ENCODE measurements at places on chromosomes 13 and 19. TPM values are rescaled to one million over a fixed set of nuclear protein-coding genes. Genes with fewer than 3 reads are reported as not detected.
A peak's percentile ranks its signal among the peaks of the same experiment; 100 is the strongest.

Gene SERP2
- total RNA-seq = 3.6 TPM

Gene SERPINE3
- not detected for total RNA-seq

Gene ZNF578
- 1.9 TPM for total RNA-seq

- no peak overlapping the region for H3K4me3 ChIP-seq
- H3K36me3 ChIP-seq = no peaks in the 10 kb centered on the region
- DNase-seq = no peak
- no peaks in the 10 kb centered on the region for H3K4me1 ChIP-seq
- H3K27ac ChIP-seq = no peak overlapping the region
Observed at GRCh38 chr13:103948426-103948825, 882.2 kb upstream of the SLC10A2 start.

GRCh38 chr13:89584058-89584620, 1763.3 kb upstream of the MIR17HG start:
- no peak overlapping the region for H3K4me3 ChIP-seq
- H3K36me3 ChIP-seq = no peaks in the 10 kb centered on the region
- no peaks in the 10 kb centered on the region for H3K27me3 ChIP-seq
- no peak for DNase-seq
- H3K27ac ChIP-seq = no peak overlapping the region
- no peaks in the 10 kb centered on the region for H3K4me1 ChIP-seq

Gene SMIM44
- not detected for total RNA-seq

Gene B3GNT3
- not detected for total RNA-seq

Gene OR7D2
- total RNA-seq = 0.14 TPM

- no peaks in the 10 kb centered on the region for H3K36me3 ChIP-seq
- DNase-seq = no peak
- H3K27ac ChIP-seq = no peak overlapping the region
- H3K4me3 ChIP-seq = no peak overlapping the region
Observed at GRCh38 chr13:101763191-101763590, 310.7 kb downstream of the ITGBL1 start.

- peaks cover 4% of the 10 kb centered on the region for H3K4me1 ChIP-seq
- no peak overlapping the region for H3K4me3 ChIP-seq
- H3K27ac ChIP-seq = no peak overlapping the region
- H3K36me3 ChIP-seq = peaks cover 35% of the 10 kb centered on the region
Observed at GRCh38 chr19:6983448-6983847, 37.8 kb downstream of the MBD3L2B start.

DNA sequence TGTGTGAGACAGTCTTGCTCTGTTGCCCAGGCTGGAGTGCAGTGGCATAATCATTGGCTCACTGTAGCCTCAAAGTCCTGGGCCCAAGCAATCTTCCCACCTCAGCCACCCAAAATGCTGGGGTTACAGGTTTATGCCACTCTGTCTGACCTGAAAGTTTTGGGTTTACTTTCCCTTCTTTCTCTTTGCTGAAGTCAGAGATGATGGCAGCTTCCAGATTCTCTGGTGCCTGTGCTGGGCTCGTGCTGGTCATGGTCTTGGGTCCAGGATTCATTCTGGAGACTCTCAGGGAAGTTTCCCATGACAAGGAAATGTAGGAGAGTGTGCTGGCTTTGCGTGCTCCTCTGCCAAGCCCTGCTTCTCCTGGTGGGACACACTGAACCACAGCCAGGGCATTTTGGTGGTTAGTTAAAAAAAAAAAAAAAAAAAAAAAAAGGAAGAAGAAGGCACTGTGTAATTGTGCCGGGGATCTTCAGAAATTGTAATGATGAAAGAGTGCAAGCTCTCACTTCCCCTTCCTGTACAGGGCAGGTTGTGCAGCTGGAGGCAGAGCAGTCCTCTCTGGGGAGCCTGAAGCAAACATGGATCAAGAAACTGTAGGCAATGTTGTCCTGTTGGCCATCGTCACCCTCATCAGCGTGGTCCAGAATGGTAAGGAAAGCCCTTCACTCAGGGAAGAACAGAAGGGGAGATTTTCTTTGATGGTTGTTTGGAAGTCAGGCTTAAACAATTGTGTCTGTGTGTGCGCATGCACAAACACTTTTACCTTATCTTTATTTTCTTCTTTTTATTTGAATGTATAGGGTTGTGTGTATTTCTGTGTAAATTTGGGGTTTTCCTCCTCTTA, at the start of gene ALOX5AP:
Gene ALOX5AP, plus strand, starts transcription at position 519 of the 847 bp plus-strand sequence. Its CDS starts 63 bp downstream, at position 582.
- peaks cover 3% of the 10 kb centered on the region for H3K36me3 ChIP-seq
- H3K4me1 ChIP-seq = peaks cover 60% of the 10 kb centered on the region
- H3K27me3 ChIP-seq = peaks cover 16% of the 10 kb centered on the region
- peak within 1 kb of the TSS; percentile 86 for H3K27ac ChIP-seq
- DNase-seq = no peak

GRCh38 chr19:33379151-33379829, 5.8 kb downstream of the CEBPG start:
- H3K4me1 ChIP-seq = peaks cover 53% of the 10 kb centered on the region
- no peak for DNase-seq
- H3K4me3 ChIP-seq = no peak overlapping the region
- H3K36me3 ChIP-seq = peaks cover 7% of the 10 kb centered on the region
- H3K27ac ChIP-seq = peak overlapping the region; percentile 62

DNA sequence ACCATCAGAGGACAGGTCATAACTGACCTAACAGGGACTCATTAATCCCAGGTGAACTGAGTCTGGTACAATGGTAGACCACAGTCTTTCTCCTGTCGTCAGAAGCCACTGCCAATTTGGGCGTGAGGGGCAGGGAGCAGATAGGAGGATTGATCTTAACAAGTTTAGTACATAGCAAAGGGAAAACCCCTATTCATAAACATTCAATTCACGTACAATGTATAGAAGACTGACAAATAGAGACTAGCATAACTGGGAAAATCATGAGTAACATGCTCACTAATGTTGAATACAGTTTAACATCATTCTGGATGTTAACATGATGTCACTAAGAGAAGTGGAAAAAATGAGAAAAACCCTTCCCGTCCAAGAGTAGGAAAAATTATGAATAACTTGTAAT, 54.1 kb downstream of the SLC7A1 start:
- peaks cover 4% of the 10 kb centered on the region for H3K36me3 ChIP-seq
- peak overlapping the region; percentile 74 for H3K27ac ChIP-seq
- DNase-seq = no peak
- peaks cover 64% of the 10 kb centered on the region for H3K4me1 ChIP-seq

DNA sequence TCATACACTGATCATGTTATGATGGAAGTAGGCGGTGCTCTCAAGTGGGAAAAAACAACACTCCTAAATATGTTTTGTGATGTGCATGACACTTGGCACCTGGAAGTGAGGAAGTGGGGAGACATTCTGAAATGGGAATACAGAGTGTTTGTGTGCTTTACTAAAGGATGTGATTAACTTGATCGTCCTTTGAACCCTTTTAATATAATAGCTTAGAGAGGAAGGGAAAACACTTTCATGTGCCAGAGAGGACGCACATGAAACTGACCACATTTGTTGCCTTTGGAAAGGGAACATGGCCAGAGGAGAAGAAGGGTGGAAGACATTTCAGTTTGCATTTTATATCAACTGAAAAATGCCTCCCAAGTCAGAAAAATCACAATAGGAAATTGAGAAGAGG, 31.4 kb downstream of the SMAD9 start:
- no peaks in the 10 kb centered on the region for H3K36me3 ChIP-seq
- DNase-seq = no peak
- H3K27ac ChIP-seq = no peak overlapping the region
- H3K4me1 ChIP-seq = no peaks in the 10 kb centered on the region

All from activated T-cell treated with anti-CD3 and anti-CD28 coated beads, Interleukin-2, amount 50 U/mL, for 72 hours (primary cell).